ENCODE measurements at places on chromosomes 12 and 14.

GRCh38 chr12:113854385-113855142 is 111.6 kb downstream of the RBM19 start:
- DNase-seq, result no peak

DNA sequence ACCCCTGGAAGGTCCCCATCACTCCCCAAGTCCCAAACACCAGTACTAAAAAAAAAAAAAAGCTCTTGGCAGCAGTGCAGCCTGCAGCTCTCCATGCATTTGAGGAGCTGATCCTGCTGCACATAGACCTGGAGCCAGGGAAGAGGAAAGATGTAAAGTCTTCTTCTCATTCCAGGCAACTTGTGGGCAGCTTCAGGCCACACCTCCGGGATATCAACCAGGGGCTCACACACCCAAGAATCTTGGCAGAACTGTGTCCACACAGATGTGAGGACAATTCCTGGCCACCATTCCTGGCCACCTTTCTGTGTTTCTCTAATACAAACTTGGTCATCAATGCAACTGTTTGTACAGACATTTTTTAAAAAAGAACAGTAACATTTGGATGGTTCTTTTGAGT is 72.7 kb downstream of the TMEM132C start:
- DNase-seq, result no peak

DNA sequence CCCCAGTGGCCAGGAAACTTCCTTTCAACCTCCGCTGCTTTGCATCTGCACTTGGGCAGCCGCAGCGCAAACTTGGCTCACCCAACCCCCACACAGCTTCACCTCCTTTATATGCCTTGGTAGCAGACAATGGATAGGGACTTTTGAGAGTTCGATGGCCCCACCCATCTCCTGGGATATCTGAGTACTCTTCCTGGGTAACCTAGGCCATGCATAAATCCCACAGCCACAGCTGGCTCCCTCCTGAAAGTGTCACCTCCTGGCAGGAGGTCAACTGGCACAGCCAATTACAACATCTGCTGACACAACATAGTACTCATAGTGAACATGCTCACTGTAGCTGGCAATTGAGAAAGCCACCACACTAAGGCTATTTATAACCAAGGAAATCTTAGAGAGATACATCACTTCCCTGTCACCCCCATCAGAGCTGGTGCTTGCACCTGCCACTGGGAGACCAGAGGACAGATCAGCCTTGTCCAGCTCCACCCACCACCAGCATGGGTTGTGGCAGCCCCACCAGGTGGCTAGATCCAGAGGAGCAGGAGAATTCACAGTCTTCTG is 410.0 kb downstream of the SYT1 start:
- DNase-seq, result peak; percentile 88

GRCh38 chr12:91928501-91928900 is 217.1 kb downstream of the BTG1 start:
- DNase-seq, result no peak

DNA sequence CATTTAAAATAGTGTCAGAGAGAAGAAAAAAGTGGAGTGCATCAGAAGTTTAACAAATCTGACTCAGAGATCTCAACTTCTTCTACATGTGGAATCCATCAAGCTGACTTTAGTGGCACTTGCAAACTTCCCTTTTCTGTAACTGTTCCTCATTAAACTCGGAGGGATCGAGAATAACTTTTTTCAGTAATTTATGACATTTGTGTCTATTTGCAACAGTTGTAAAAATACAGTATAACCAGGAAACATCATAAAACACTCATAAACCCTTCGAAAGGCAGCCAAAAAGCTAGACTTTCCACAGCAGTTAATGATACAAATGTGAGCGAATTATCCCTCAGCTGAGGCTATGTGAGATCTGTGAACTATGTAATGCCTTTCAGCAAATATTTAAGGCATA is 1936.8 kb upstream of the SEL1L start:
- DNase-seq, result no peak

GRCh38 chr14:73660511-73660910 is 15.7 kb downstream of the DNAL1 start:
- no peak for DNase-seq

DNA sequence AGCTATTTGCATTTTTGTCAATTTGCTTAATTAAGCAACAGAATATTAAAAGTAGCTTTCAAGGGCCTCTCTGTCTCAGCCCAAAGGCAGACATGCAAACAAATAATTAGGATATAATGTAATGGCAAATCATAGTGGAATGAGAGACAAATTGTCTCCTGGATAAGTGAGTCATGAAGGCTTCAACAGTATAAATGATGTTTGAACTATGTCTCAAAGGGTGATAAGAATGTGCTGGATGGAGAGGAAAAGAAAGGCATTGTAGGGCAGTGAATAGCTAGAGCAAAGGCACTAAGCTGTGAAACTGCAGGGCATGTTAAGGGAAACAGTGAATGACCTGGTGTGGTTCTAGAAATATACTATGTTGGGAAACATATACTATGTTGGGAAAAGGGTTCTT is 53.5 kb upstream of the PPP1R12A start:
- DNase-seq, result no peak

DNA sequence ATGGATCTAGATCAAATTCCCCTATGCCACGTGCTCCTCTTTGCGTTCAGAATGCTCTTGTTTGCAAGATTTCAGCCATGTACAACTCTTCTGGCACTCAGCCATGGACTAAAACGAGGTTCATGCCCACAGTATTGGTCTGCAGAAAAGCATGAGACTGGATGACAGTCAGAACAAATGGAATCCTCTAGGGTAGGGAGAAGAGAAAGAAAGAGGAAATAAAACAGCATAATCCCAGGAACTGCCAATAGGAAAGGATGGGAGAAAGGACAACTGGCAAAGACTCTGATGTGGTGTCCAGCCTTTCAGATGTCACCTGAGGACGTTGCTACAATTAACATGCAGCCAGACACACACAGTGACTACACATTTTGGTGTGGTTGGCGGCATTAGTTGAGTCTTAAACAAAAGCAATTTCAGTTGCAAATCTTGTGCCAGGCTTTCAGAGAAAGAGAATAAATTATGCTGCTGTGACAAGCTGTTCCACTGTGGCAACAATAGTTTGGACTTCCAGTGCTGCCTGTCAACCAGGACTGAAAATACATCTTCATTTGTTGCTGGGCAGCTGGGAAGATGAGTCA is 338.0 kb downstream of the RGS6 start:
- DNase-seq, result no peak

DNA sequence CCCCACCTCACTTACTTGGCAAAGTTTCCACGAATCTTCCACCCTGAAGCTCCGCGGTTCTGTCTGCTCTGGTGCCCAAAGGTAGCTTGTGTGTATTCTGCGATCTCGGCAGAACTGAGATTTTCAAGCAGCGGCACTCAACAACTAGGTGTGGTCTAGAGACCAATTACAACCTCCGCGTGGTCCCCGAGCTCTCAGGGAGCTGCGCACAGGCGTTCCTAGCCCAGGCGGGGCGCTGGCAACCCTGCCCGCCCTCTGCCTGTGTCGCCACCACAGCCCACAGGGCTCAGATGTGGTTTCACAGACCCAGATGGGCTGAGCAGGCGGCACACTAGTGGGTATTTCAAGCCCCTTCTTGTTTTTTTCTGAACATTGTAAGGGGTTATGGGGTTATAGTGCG is 1.5 kb upstream of the DIABLO start:
- no peak for DNase-seq

DNA sequence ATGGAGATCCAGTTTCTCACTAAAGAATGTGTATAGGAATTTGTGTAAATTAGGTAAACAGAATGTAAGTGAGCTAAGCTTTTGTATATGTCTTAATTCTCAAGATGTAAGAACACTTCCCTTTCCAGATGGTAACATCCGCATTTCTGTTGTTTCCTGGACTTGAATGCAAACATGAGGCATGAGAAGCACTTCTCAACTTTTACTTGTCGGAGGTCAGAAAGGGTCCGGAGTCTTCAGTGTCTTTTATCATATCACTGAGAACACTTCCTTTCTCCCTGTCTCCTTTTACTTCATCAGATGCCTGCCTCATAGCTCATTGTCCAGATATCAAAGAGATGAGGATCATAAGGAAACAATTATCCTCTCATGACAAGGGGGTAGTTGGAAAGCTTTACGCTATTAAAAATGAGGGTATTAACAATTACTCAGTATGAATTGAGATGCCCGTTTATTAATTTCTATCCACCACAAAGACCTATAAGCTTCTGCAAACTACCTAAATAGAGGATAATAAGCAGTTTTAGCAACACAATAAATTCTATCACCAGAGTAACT is 214.1 kb upstream of the FLRT2 start:
- no peak for DNase-seq

DNA sequence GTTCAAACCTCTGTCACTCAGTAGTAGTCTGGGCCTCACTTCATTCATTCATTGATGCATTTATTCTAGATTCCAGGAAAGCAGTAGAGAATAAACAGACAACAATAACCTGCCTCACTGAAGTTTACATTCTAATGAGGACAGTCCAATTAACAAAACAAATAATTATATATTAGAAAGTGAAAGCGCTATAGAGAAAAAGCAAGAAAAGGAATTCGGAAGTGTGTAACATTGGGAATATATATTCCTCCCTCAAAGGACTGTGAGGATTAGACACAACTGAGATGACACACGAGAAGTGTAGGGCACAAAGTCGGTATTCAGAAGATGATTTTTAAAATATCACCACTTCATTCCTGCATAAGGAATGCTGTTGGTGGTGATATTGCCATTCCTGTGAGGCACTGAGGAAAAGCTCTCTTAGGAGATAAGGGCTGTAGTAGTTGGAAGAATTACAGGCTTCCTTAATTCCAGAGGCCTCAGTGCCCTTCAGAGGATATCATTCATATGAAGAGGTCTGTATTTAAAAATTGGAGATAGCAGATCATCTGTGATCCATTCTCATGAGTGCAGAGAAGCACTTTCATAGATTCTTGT is 3.9 kb upstream of the DUSP6 start:
- no peak for DNase-seq

DNA sequence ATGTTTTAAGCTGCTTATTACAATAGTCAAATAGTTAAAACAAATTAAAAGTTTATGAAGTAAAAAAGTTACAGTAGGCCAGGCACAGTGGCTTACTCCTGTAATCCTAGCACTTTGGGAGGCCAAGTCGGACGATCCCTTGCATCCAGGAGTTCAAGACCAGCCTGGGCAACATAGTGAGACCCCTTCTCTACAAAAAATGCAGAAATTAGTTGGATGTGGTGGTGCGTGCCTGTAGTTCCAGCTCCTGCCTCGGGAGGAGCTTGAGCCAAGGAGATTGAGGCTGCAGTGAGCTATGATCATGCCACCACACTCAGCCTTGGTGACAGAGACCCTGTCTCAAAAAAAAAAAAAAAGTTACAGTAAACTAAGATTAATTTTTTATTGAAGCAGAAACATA is 142.6 kb downstream of the MIPOL1 start:
- DNase-seq, result no peak

- DNase-seq, result no peak
Measured at GRCh38 chr12:18551701-18552100, 186.1 kb downstream of the PLCZ1 start.

- DNase-seq, result no peak
Measured at GRCh38 chr12:89314060-89314761, 38.1 kb downstream of the DUSP6 start.

- no peak for DNase-seq
Measured at GRCh38 chr14:34262127-34262910, 199.7 kb downstream of the SPTSSA start.

DNA sequence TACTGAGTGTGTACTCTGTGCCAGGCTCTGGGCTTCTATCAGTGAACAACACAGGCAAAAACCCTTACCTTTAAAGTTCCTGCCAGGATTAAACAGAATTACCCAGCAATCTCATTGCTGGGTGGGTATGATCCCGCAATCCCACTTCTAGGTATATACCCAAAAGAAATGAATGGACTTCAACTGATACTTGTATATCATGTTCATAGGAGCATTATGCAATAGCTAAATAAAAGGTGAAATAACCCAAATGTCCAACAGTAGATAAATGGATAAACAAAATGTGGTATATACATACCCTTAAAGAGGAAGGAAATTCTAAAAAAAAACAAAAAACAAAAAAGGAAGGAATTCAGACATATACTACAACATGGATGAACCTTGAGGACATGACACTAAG is 14.7 kb downstream of the DAZAP2 start:
- no peak for DNase-seq

DNA sequence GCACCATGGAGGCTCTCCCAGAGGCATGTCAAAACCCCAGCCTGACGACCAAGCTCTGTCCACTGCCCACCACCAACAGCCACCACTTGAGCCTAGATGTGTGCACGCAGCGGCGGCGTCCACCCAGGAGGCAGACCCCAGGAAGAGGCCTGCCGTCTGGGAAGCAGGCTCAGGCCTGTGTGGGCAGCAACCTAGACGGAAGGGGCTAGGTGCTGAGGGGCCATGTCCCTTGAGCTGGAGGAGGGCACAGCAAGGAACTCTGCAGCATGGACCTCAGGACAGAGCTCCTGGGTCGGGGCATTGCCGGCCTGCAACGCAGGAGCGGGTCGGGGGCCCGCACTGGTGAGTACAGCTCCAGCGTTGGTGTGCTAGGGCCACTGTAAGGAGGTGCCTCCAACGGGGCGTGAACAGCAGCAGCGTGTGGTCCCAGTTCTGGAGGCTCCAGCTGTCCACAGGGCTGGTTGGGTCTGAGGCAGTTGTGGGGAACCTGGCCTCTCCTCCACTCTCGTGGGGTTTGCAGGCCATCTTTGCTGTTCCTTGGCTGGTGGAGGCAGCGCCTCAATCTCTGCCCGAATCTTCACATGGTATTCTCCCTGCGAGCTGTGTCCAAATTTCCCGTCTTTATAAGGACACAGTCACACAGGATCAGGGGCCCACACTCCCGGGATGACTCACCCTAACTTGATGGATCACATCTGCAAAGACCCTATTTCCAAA is 20.5 kb downstream of the ZBTB42 start:
- DNase-seq, result no peak

DNA sequence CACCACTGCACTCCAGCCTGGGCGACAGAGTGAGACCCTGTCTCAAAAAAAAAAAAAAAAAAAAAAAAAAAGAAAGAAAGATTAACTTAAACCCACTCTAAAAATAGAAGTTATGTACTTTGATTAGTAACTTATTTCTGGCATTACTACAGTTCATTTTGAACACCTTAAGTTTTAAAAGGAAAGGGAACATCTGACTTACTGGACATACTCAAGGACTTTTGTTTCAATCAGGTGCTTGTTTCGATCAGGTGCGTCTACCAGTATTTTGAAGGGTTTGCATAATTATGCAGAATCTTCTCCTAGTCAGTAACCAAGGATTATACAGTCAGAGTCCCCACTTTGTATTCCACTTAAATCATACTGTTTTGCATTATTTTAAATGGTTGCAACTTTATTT is 105.6 kb downstream of the DERA start:
- peak; percentile 42 for DNase-seq

DNA sequence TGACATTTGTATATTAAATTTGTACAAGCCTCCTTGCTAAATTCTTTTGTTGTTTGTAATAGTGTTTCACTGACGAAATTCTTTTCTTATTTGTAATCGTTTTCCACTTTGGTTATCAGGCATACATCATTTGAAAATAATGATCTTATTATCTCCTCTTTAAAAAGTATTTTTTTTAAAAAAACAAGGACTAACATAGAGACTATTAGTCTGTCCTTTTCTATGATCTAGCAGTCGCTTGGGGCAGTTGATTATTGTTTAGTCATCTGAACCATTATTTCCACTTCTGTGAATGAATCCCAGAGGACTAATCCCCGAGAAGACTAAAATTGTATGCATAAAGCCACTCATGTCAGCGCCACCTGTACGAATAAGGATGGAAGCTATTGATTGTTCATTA is 11.5 kb downstream of the ADGRD1 start:
- DNase-seq, result no peak
